ENCODE measurements at places on chromosomes 5 and 9.

GRCh38 chr9:80605129-80605528, 1033.4 kb downstream of the TLE4 start:
- DNase-seq, result peak; percentile 33

DNA sequence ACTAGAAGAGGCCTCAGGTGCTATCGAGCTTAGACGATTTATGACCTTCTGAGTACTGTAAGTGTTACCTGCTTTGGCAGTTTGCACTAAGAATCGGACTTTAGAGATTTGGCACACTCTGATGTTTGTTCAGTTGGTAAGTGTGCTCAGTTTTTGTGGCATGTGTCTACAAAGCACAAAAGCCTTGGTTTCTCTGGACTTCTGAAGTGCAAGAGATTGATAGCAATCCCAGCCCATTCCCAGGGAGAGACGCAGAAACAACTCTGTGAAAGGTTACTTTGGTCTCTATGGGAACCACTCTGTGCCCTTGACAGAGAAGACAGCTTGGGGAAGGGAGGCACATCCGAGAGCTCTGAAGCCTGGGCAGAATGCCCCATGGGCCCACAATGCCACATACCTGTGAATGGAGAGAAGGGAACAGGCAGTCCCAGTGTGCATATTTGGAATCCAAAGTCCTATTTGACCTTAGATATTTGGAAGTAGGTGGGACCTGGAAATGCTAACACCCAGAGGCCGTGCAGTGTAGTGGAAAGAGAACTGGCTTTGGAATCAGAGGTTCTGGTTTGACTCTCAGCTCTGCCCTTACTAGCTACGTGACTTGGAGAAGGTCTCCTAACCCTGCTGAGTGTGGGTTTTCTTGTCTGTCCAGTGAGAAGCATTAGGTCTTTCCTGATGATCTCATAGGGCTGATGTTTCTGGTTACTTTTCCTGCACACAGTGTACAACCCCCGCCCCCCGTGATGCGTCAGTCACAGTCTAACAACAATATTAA, 194.3 kb upstream of the VLDLR start:
- DNase-seq, result peak; percentile 95

GRCh38 chr5:72032788-72033187, 74.5 kb upstream of the MAP1B start:
- peak; percentile 89 for DNase-seq

- DNase-seq, result no peak
These were observed 107.5 kb downstream of the FRMD3 start for GRCh38 chr9:83430681-83431080.

DNA sequence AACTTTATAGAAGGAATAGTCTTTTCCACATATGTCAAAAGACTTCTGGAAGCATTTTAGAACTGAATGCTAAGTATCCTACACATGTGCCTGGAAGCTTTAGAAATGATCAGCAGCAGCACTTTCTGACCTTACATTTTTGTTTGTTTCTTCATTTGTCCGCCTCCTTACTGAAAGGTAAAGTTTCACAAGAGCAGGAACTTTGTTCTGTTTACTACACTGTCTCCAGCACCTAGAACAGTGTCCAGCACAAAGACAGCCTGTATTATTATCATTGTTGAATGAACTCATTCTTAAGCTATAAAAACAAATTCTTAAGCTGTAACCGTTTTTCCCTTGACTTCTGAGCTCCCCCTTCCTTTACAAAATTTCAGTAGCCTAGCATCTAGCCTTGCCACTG, 14.8 kb downstream of the PIP5K1B start:
- DNase-seq, result no peak

DNA sequence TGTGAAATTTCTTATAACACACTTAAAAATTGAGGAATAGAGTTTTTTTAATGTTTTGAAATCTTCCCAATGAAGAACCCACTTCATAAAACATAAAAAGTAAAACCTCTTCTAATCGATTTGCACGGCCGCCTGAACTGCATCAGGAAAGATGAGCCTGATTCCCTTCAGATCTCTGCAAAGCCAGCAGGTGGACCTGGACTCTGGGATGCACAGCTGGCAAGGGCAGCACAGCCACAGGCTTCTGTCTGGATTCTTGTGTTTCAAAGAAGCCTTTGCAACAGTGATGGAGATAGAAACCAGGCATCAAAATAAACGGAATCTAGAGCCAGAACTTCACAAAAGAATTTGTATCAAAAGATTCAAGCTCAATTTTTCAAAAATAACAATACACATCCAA, 36.0 kb upstream of the SPATA31C2 start:
- no peak for DNase-seq

- no peak for DNase-seq
These were observed 56.0 kb downstream of the RGS3 start for GRCh38 chr9:113519426-113520108.

DNA sequence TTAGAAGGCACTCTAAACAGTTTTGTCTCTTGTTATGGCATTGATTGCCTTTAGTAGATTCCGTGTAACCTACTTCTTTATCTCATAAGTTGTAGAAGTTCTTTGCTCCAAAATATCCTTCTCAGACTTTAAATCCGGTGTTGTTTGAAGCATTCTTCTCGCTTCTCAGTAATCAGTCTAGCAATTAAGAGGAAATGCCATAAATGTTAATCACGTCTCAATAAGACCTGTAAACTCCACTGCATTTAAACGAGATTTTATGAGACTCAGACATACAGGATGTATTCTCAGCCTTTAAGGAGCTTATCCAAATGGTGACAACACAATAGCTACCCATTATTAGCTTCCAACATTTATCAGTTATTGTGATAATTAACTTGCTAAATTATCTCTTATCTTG, 7.7 kb upstream of the C5 start:
- DNase-seq, result no peak

GRCh38 chr5:133163839-133164238, 112.0 kb downstream of the HSPA4 start:
- no peak for DNase-seq

GRCh38 chr9:20981486-20981885, 50.0 kb downstream of the HACD4 start:
- DNase-seq, result no peak

- no peak for DNase-seq
These were observed 47.7 kb upstream of the FUBP3 start for GRCh38 chr9:130531670-130532069.

DNA sequence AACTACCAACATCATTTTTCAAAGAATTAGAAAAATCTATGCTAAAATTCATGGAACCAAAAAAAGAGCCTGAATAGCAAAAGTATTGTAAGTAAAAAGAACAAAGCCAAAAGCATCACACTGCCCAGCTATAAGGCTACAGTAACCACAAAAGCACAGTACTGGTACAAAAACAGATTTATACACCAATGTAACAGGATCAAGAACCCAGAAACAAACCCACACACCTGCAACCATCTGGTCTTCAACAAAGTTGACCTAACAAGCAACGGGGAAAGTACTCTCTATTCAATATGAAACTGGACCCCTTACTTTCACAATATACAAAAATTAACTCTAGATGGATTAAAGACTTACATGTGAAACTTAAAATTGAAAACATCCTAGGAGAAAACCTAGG, 94.2 kb upstream of the TARS1 start:
- no peak for DNase-seq

- no peak for DNase-seq
These were observed 12.5 kb upstream of the SHOC1 start for GRCh38 chr9:111807197-111807596.

DNA sequence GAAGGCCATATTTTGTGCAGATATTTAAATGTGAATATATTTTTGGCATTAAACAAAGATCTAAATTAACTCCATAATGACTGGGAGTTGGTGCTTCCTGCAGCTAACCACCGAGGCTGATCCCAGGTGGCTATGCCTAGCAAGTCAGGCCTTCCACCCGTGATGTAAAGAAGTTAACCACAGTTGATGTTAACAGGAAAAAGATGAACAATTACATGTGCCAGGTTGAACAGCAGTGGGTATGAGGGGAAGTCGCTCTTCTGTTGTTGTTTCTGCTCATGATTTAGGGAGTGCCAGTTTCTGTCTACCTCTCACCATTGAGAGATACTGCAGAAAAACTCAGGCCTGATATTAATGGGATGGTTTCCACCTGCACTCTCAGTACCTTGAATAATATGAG, 334.3 kb downstream of the EBF1 start:
- no peak for DNase-seq

DNA sequence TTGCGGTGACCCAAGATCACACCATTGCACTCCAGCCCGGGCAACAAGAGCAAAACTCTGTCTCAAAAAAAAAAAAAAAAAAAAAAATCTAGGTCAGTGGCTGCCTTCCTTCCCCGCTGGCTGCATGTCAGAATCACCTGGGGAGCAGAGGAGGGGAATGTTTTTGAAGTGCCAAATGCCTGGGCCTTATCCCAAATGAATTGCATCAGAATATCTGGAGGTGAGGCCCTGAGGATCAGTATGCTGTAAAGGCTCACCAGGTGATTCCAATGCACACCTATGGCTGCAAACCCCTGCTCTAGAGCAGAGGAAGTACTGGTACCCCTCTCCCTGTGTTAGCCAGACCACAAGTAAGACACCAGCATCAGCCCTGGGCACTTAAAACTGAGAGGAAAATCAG, 44.7 kb upstream of the GABRP start:
- no peak for DNase-seq

DNA sequence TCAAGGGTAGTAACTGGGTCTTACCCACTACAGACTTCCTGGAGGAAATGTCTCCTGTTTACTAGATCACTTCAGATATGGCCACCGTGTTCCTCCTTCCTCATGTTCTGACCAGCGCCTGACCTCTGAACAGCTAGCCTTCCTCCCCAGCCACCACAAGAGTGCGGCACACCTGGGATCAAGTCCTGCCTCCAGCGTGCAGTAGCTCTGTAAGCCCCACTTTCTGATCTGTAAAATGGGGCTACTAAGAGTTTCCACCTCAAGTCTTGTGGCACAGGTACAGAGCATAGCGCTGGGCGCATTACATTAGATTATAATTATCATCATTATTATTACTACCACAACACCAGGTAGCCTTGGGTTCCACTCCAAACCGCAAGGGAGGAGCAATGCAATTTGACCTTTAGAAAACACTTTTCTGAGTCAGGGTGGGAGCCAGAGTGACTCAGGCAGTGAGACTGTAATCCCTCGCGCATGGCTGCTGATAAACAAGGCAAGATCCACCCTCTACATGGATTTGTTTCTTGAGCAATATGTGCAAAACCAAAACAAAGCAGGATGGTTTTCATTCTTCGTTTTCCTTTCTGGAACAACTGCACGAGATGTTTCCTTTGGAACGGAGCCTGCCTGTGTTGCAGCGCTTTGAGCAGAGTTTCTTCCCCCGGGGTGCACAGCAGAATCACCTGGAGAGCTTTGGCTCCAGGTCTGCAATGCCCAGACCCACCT, 65.0 kb upstream of the ANGPTL2 start:
- peak; percentile 52 for DNase-seq

GRCh38 chr9:92535940-92536850, at the start of gene ECM2:
Gene ECM2 (minus strand): TSS chr9:92535990. CDS start chr9:92522866, 13,124 bp downstream.
- DNase-seq, result peak; percentile 22

DNA sequence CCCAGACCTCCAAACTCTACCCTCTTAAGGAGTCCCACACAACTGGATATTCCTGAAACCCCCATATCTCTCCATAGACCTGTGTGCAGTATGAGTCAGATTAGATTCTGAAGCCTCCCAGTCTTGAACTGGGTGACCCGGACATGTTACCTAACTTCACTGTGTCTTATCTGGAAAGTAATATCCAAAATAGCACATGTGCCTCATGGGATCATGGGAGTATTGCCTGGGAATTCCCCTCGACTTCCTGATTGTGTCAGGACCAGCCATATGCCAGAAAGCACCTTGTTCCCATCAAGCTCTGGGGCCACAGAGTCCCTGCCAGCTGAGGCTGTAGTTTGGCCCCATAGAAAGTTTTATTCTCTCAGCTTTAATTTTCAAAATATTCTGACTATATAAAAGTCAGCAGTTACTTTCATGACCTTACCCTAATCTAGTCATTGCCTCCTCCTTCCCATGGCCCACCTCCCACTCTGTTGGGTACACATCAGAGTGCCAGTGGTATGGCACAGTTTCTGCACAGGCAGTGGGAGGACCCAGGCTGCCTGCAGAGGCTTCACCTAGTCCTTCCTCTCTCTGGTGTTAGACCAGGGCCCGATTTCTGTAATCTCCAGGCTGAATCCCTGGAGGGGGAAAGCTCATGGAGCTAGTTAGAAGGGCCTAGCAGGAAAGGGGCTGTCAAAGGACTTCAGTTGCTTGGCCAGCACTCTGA, 19.5 kb upstream of the B4GALT1 start:
- no peak for DNase-seq

DNA sequence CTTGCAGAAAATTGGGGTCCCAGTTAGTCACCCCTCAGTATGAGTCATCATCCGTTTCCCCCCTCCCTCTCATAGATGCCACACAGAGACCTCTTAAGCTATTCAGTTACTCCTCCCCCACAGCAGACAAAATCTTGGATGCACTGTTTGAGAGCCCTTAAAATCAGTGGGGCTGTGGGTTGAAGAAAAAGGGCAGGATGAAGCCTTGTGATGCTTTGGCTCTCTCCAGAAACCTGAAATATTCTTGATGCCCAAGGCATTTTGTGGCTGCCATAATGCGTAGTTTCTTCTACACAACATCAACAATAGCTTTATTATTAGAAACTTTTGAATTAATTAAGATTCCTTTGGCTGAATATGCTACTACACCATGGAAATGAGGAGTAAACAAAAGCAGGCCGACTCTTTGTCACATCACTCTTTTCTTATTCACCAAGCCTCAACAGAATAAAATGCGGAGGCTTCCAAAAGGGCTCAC, 133.8 kb downstream of the MRPS30 start:
- DNase-seq, result no peak

DNA sequence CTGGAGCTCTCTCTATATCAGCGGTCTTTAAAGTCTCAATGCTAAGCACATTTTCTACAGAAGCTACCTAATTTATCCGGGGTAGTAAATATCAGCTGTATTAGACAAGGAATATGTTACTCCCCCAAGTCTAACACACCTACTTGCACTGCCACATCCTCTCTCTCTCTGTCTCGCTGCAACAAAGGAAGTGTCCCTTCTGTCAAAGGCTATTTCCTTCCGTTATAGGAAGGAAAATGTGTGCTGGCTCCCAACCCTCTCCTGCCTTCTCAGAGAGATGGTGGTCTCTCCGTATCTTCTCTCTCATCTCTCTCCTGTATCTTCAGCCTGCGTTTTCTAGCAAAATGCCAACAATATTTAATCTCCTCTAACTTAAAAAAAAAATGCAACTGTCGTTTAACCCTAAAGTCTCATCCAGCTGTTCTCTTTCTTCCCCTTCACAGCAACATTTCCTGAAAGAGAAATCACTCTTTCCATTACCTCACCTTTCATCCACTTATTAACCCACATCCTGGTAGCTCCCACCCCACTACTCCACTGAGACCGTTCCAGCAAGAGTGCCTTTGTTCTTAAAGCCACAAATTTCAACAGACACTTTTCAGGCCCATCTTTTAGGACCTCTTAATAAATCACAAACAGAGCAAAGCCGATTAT, 2.3 kb downstream of the TTF1 start:
- no peak for DNase-seq

GRCh38 chr5:56319526-56320181, 86.5 kb upstream of the ANKRD55 start:
- peak; percentile 77 for DNase-seq

GRCh38 chr9:99201603-99202002, 20.1 kb downstream of the ALG2 start:
- peak; percentile 69 for DNase-seq

- DNase-seq, result no peak
These were observed 11.6 kb downstream of the COL27A1 start for GRCh38 chr9:114166614-114167572.

- DNase-seq, result no peak
These were observed 151.6 kb downstream of the SYK start for GRCh38 chr9:90953200-90953599.

Measured in NCI-H69 (cell line).